Posterior cingulate gyrus (tissue), 11 donors: ENCODE measurements at places on chromosomes 1 and 21.
A peak's percentile ranks its signal among the peaks of the same experiment; 100 is the strongest.

DNA sequence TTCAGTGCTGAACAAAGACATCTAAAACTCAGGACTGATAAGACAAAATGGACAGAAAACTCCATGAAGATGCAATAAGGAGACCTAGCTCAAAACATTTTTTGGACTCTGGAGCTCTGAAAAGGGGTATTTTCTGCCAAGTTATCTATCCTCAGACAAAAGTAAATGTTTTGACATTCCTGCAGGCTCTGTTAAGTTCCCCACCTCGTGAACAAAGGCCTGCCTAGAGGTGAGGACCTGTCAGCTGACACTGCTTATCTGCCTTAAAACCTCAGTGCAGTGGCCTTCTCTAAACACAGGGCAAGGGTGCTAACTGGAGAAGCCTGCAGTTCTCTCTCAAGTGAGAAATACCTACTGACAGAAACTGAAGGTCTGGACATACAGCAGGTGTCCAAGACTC is 41.1 kb downstream of the COLGALT2 start:
- no peak for DNase-seq

DNA sequence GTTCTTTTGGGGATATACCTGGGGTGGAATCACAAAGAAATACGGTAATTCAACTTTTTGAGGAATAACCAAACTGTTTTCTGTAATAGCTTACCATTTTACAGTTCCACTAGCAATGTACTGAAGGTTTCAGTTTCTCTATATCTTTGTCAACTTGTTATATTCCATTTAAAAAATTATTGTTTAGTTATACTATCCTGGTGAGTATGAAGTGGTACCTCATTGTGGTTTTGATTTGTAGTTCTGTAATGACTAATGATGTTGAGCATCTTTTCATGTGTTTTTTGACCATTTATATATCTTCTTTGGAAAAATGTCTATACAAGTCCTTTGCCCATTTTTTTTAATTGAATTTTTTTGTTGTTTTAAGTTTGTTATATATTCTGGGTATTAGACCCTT is 39.4 kb downstream of the MAST2 start:
- no peak for DNase-seq

GRCh38 chr1:193183019-193183627 is 3.3 kb downstream of the B3GALT2 start:
- no peak for DNase-seq

DNA sequence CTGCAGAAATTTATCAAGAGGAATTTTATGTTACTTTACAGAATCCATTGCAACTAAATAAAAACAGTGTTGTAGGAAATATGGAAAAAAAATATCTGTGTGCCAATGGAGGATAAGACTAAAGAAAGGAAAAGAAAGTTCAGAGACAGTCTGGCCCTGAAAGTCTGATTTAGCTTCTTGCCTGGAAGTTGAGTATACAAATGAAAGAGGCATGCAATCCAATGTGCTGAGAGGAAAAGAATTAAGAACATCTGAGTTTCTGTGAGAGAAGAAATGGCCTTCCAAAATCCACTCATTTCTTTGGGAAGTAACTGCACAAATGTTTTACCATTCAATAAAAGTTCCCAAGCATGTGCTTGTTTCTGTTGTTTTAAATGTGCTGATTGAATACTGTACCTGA is 65.1 kb downstream of the LHX9 start:
- DNase-seq: no peak

GRCh38 chr1:192439373-192440025 is 122.7 kb downstream of the RGS21 start:
- no peak for DNase-seq

GRCh38 chr1:111127923-111128643 is 11.8 kb downstream of the DRAM2 start:
- DNase-seq: no peak

DNA sequence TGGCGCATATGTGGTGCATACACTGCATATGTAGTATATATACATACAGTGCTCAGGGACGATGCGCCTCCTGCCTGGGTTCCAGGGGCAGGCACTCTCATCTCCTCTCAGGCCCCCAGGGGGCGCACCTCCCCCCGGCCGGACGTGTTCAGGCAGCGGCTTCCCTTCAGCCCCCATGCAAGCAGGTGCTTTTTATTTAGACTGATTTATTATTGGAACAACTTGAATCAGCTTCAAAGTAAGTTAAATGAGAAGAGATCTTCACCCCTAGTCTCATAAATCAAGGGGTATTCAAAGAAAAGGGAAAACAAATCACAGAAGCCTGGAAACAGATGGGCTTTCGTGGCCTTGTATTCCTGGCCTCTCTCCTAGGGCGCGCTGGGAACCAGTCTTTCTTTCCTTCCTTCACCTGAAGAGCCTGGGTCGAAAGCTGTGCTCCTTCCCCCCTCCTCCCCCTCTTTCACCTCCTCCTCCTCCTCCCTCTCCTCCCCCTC is 64.6 kb downstream of the UBIAD1 start:
- DNase-seq: peak; percentile 80

DNA sequence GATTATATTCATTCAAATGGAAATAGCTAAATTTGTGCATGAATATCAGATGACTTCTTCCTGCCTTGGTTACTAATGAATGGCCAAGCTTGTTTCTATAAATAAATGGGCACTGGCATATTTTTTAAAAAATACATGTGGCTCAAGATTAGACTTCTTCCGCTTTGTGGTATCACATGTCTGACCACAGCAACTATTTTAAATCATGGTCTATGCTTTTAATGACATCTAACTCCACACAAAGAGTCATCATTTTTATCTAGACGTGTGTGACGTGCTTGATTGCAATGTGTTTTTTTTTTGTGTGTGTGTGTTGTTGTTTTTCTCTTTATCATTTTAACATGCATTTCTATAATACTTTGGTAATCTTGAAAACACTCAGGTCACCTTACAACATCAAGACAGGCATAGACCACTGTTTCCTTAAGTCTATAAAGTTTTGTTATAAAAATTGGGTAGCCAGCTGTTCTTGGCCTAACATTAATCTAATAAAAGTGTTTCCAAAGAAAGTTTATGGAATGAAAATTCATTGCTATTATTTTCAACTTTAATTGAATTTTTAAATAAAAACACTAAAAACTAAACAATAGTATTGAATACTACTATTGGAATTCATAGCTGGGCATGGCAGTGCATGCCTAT is 29.5 kb downstream of the RGS1 start:
- DNase-seq: no peak

- DNase-seq: no peak
Measured at GRCh38 chr1:203480525-203481084, 5.0 kb downstream of the PRELP start.

DNA sequence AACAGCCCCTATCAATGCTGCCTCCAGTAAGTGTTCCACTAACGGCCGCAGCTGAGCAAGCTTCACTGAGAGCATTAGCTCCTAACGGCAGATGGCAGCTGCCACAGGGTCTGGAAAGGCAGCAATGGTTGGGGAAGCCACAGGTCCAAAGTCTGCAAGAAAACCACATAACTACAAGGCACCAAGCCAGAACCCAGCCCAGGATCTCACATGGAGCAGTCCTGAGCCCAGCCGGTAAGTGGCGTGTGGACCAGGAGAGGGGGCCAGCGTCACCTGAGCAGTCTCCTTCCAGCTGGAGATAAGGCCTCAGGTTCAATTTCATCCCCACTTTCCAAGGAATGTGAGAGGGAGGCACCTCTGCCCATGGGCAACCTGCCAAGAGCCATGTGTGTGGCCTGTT is 13.2 kb downstream of the SYT2 start:
- DNase-seq: no peak

GRCh38 chr1:191734321-191734720 is 423.9 kb upstream of the RGS18 start:
- no peak for DNase-seq

DNA sequence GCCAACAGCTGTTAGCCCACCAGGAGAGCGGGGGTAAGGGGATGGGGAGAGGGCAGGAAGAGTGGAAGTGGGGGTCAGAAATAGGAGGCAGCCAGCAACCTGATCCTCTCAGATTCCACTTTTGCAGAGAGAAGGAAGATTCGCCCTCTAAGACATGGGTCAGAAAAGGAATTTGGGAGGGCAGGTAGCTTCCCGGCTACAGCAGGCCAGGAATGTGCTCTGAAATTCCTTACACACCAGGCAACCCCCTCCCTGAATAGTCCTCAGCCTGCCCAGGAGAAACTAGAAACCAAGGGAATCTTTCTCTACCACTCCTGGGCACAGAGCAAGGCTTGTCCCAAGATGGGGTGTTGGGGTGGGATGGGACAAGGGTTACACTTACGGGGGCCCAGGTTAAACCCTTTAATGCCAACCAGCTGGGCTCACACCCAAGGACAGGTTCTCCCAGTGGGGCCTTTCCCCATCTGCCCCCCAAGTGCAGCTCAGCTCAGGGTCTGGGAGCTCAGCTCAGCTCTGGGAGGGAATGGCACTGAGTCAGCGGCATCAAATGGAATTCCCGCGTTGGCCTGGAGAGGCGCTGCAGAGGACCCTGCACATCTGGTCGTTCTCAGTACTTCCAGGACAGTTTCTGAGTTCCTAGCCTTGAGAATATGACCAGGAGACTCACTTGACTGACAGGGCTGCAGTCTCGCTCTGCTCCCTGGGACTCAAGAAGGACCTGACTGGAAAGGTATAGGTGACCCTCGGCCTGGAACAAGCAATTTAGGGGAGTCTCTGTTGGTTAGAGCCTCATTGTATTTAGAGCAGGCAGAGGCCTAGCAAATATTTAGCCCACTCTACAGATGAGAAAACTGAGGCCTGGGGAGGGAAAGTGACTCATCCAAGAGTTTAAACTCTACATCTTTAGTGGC is 761 bp downstream of the TNNT2 start:
- no peak for DNase-seq

DNA sequence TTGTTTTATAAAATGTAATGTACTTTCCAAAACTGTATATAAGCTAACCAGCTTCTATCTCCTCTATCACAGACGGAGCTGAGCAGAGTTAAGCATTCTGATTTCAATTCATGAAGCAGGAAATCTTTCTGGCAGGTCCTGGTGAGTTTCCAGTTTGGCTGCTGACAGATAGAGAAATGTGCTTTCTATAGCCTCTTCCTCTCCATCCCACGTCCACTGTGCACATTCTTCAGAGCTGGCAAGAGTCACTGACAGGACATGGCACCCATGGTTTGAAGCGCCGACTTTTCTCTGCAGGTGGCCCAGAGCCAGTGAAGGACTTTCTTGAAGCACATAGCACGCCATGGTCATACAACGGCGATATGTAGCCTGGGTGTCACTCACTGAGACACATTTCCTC is 52.3 kb upstream of the POU2F1 start:
- DNase-seq: no peak

- no peak for DNase-seq
Measured at GRCh38 chr21:34833465-34833864, 164.7 kb downstream of the CLIC6 start.

- DNase-seq: no peak
Measured at GRCh38 chr1:158716335-158716734, 4.2 kb downstream of the OR6K3 start.

GRCh38 chr1:102842606-102843005 is 265.7 kb downstream of the COL11A1 start:
- DNase-seq: no peak

GRCh38 chr1:46137916-46138315 is 5.5 kb upstream of the PIK3R3 start:
- DNase-seq: no peak

DNA sequence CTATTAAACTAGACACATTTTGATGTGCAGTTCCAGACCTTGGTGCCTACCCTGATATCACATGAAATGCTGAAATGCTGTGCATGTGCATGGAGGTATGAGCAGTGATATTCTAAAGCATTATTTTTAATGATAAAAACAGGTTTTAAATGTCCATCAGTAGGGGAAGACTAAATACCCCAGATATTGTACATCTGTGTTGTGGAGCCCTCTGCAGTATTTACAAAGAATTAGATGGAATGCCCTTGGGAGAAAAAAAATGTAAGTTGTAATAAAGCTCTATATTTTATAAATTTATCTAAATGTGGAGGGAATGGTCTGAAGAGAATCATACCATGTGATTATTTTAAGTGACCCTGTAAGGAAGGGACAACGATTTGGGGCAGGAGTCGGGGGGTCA is 39.1 kb upstream of the IGSF5 start:
- no peak for DNase-seq

- DNase-seq: peak; percentile 3
Measured at GRCh38 chr1:202259705-202260104, 66.1 kb downstream of the LGR6 start.

DNA sequence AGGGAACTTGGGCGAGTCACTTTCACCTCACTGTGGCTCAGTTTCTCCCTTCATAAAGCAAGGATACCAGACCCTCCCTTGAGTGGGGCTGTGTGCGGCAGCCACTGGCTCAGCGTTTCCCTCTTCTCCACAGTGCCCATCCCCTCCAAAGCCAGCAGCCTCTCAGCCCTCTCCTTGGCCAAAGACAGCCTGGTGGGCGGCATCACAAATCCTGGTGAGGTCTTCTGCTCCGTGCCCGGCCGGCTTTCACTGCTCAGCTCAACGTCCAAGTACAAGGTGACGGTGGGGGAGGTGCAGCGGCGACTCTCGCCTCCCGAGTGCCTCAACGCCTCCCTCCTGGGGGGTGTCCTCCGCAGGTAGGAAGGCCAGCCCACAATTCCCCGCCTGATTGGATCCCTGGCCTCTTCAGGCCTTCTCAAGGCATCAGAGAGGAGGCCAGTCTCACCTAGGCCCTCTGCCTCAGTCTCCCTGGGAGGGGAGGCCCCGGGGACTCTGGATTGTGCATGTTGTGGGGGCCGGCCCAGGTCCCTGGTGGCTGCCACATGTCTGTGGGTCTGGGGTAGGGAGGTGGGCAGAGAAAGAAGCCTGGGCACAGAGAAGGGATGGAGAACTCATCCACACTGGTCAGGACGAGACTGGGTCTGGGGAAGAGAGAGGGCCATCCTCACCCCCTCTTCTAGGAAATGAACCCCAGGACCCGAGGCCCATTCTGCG is 15.2 kb downstream of the TFAP2E start:
- DNase-seq: peak; percentile 55

DNA sequence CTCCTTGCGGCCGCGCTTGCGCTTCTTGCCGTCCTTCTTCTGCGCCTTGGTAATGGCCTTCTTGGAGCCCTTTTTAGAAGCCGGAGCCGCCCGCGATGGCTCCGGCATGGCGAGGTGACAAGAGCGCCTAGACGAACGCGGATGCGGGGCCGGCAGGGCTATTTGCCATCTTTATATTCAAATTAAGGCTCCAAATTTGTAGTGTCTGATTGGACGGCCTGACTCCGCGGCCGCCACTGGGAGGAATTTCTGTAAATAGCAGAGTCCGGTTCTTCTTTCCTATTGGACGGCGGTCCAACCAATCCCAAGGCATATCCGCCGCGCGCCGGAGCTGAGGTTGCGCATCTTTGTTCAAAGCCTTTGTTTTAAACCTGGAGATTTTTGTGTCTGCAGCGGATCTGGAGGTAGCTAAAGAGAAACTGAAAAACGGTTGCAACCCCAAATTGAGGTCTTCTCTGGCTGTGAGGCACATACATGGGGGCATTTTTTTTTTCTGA is 22.6 kb upstream of the RNF187 start:
- peak; percentile 85 for DNase-seq
